ENCODE measurements at places on chromosomes 6 and 20. TPM values are rescaled to one million over a fixed set of nuclear protein-coding genes. Genes with fewer than 3 reads are reported as not detected.

Gene SLC52A3
- total RNA-seq = not detected

Gene THEMIS
- total RNA-seq = 0.16 TPM

Gene NTSR1
- total RNA-seq = 0.49 TPM

Gene ZBP1
- total RNA-seq = not detected

Gene COL11A2
- 0.65 TPM for total RNA-seq

Gene HTR1E
- not detected for total RNA-seq

Gene ADA
- total RNA-seq = 37.2 TPM
